ENCODE measurements at places on chromosomes 13 and 19. TPM values are rescaled to one million over a fixed set of nuclear protein-coding genes. Genes with fewer than 3 reads are reported as not detected.

The MFSD12 gene
- 174 TPM for total RNA-seq

The FAM216B gene
- total RNA-seq: not detected

The APLP1 gene
- total RNA-seq: 88.7 TPM

The OVOL3 gene
- 0.37 TPM for total RNA-seq

The MUC16 gene
- 0.08 TPM for total RNA-seq

The PRPF31 gene
- 123 TPM for total RNA-seq

The SLITRK5 gene
- total RNA-seq: 0.45 TPM

The IGFL2 gene
- 0.63 TPM for total RNA-seq

The IGFL4 gene
- total RNA-seq: 0.63 TPM
